Cerebellum (tissue), 4 donors: ENCODE measurements at places on chromosomes 3 and 15.
A peak's percentile ranks its signal among the peaks of the same experiment; 100 is the strongest.

GRCh38 chr3:161372321-161373260 is 1.3 kb upstream of the SPTSSB start:
- DNase-seq, result peak; percentile 85

GRCh38 chr3:169363318-169364265 is 299.9 kb downstream of the MECOM start:
- no peak for DNase-seq

GRCh38 chr3:147736226-147736625 is 327.1 kb downstream of the ZIC1 start:
- DNase-seq, result no peak

- DNase-seq, result no peak
Observed at GRCh38 chr15:68587769-68588385, 9.1 kb downstream of the CORO2B start.

DNA sequence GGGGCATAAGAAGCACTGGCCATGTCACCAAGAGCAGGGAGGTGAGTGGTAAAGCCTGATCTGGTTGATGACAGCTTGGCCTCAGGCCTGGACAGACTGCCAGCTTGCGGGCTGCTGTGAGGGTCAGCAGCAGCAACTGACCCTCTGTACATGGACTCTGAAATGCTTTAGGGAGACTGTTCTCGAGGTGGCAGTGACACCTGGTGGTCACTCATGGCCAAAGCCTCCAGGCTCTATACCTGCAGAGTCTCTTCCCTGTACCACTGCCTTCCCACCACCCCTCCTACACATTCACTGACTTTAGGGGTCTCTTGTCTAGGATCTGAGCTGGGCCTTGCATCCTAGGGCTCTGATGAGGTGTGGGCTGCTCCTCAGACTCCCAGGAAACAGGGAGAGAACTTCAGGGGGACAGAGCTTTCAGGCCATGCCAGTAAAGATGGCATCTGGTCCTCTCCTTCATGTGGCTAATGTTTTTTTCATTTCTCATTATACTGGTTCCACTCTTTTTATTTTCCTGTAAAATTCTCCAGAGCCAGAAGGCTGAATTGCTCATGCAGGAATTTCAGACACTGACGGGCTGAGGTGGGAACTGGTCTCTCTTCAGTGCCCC is 17.2 kb upstream of the TIMP4 start:
- peak; percentile 72 for DNase-seq

GRCh38 chr3:184755315-184755731 is 43.5 kb upstream of the MAGEF1 start:
- no peak for DNase-seq

- DNase-seq, result no peak
Observed at GRCh38 chr3:195226900-195227447, 44.0 kb downstream of the XXYLT1 start.

GRCh38 chr3:72287956-72288355 is 503.0 kb upstream of the PROK2 start:
- no peak for DNase-seq

GRCh38 chr15:88911766-88912118 is 1.4 kb downstream of the MFGE8 start:
- DNase-seq, result no peak
